Effector memory CD8-positive, alpha-beta T cell (primary cell): ENCODE measurements at places on chromosomes 3 and 15.

- no peak for DNase-seq
Observed at GRCh38 chr15:96535148-96535547, 204.6 kb downstream of the NR2F2 start.

DNA sequence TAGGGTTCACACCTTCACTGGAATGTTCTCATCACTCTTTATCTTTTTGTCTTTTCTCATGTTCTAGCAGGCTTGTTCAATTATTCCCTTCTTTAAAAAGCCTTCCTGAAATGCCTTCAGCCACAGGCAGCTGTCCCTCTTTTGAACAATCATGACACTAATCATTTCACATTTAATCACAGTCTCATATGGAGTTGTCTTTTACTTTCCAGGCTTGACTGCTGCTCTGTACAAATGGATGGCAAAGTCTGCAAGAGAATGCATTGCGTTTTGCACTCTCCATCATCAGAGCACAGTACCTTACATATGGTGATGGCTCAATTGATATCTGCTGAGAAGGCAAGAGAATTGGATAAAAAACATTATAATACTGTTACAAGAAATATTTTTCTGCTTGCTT, 529.8 kb downstream of the DIPK2A start:
- DNase-seq, result no peak

GRCh38 chr3:46614431-46614830, 2.1 kb downstream of the FAM240A start:
- no peak for DNase-seq

DNA sequence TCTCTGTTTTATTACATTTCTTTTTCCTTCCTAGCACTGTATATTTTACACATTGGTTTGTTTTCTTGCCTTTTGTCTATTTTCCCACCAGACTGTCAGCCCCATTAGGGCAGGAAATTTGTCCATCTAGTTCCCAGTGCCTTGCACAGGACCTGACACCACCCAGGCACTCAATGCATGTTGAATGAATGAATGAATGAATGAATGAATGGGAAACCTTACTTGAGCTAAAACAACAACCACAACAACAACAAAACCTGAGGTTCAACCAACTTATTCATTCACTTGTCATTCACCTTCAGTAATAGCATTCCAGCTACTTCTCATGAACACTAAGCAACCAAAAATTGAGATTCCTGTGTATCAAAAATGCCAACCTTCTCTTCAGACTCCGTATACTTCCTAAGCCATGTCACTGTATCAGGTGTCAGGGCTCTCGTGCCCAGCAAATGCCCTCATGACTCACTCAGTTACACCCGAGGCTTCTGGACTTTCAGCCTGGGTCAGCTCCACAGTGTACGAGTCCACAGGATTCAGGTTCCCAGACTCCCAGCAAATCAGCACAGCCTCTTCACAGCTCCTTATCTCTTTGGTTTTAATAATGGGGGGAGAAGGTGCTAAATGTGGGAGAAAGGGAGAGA, 37.3 kb downstream of the FSD2 start:
- no peak for DNase-seq

DNA sequence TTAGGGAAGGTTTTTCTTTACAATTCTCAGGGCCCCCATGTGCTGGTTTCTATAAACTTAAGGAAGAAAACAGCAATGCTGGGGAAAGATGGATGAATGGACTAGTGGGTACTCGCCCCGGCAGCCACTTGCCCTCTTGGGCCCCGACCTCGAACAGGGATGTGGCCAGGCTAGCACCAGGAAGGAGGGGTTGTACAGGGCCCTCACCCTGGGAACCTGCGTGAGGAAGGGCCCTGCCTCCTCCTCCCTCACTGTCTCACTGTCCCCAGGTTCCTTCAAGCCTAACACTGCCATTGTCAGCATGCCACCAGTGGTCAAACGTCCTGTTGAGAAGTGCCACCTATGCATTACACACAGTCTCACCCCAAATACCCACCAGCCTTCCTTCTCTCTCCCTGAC, 9.1 kb downstream of the ADAMTS17 start:
- DNase-seq, result no peak

DNA sequence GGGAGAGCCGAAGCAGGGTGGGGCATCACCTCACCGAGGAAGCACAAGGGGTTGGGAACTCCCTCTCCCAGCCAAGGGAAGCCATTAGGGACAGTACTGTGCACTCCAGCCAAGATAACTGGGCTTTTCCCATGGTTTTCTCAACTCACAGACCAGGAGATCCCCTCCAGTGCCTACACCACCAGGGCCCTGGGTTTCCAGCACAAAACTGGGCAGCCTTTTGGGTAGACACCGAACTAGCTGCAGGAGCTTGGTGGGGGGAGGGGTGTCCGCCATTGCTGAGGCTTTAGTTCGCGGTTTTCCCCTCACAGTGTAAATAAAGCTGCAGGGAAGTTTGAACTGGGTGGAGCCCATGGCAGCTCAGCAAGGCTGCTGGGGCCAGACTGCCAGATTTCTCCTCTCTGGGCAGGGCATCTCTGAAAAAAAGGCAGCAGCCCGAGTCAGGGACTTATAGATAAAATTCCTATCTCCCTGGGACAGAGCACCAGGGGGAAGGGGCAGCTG, 129.6 kb upstream of the LMCD1 start:
- DNase-seq, result no peak

- no peak for DNase-seq
Observed at GRCh38 chr15:67010898-67011616, 54.3 kb upstream of the SMAD3 start.

- DNase-seq, result no peak
Observed at GRCh38 chr15:25643120-25643519, 204.3 kb upstream of the UBE3A start.

- DNase-seq, result no peak
Observed at GRCh38 chr3:88362428-88362827, 212.7 kb downstream of the C3orf38 start.

DNA sequence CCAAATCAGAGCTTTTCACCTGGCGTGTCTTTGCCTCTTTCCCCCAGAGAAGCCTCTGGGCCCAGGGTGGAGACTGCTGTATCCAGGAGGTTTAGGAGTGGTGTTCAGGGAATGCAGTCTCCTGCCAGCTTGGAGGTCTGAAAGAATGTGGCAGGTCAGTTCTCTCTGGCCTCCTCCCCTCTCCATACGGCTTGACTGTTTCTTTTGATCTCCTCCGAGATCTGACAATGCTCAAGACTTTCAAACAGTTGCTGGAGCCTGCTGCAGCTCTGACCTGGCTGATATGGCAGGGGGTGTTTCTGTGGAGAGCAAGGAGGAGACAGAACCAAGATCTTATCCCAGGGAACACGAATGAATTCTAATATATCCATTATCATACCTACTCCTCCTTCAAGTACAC, 24.7 kb upstream of the TM4SF4 start:
- no peak for DNase-seq

DNA sequence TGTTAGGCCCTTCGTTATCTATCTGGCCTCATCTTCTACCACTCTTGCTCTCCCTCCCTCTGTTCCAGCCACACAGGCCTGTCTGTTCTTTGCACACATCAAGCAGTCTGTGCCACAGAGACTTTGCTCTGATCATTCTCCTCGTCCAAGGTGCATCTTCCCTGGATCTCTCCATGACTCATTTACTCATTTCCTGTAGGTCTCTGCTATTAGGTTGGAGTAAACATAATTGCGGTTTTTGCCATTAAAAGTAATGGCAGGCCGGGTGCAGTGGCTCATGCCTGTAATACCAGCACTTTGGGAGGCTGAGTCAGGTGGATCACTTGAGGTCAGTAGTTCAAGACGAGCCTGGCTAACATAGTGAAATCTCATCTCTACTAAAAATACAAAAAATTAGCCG, 9.5 kb upstream of the C3orf49 start:
- DNase-seq, result no peak

DNA sequence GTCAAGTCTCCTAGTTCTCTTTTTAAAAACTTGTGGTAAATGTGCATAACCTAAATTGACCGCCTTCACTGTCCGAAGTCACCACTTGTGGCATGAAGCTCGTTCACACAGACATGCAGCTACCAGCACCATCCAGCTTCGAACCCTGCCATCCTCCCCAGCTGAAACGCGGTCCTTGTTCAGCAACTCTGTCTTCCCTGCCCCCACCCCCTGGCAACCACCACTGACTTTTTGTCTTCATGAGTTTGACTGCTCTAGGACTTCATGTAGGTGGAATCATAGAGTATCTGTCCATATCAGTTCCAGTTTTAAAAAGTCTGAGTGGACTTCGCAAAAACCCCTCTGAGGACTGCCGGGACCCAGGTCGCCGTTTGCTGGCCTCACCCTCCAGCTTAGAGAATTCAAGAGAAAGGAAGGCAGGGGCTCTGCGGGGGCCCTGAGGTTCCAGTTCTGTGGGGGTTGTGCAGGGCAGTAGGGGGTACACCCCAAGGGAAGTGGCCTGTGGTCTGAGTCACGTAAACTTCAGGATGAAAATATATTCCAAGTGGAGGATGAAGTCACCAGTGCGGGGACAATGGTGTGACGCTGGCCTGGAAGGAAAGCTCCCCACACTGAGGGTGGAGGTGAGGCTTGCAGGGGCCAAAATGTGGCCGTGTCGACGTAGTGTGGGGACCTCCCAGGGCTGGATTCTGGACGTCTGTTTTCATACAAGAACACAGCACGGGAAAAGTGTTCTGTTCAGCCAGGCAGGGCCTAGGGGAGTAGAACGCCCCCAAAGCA, 67.6 kb downstream of the ABTB1 start:
- no peak for DNase-seq

GRCh38 chr15:60651734-60652141, 172.8 kb upstream of the ICE2 start:
- DNase-seq, result no peak

GRCh38 chr3:54653456-54654195, 274.2 kb downstream of the LRTM1 start:
- no peak for DNase-seq

DNA sequence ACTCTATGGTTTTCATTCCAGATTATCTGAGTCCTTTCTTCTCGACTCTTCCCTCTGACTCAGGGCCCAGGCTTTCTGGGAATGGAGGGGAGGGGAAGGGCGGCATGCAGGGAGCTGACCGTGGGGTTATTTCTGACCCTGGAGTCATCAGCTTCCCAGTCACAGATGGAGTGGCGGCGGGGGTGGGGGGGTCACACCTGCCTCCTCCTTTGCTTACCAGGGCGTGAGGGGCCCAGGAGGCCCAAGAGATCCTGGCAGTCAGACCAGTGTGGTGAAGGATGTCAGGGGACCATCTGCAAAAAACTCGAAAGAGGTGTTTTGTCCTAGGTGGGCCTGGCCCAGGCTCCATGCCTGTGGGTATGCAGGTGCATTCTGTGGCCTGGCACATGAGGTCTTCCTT, 996 bp upstream of the XIRP1 start:
- no peak for DNase-seq

- no peak for DNase-seq
Observed at GRCh38 chr3:152331018-152331541, 62.4 kb downstream of the MBNL1 start.

DNA sequence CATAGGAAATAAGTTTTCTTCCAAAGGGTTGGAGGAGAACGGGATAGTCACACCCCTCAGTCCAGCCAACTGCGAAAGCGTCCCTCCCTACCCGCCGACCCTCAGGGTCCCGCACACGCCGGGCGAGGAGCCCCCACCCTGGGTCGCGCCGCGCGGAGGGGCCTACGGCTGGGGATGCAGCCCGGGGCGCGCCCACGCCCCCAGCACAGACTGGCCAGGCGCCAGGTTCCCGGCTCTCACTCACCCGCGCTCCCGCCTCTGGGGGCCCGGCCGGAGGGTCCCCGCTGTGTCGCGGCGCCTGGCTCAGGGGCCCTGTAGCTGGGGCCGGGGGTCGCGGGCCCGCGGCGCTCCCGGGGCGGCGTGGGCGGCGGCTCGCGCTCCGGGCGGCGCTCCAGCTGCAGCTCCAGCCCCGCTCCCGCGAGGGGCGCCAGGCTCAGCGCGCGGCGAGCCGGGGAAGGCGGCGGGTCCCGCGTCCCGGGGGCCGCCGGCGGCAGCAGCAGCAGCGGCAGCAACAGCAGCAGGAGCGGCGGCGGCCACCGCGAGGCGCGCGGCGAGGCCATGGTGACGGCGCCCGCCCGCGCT, 375 bp downstream of the HEG1 start:
- peak; percentile 8 for DNase-seq

DNA sequence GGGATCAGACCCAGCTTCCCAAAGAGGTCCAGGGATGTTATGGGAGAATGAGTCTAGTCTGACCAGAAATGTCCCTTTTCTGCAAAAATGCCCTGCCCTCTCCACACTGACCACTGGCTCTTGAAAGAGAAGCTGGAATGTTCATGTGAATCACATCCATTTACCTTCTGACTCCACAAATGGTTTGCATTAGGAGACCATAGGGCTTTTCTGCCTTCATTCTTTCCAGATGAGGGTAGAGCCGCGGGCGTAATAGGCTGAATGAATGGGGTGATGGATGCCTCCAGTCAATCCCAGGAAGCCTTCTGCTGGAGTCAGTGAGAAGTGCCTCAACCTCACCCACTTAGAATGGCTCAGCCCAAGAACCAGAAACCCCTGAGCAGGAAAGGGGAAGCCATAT, 47.2 kb upstream of the IREB2 start:
- DNase-seq, result no peak

GRCh38 chr3:36362973-36363372, 17.3 kb upstream of the STAC start:
- no peak for DNase-seq

DNA sequence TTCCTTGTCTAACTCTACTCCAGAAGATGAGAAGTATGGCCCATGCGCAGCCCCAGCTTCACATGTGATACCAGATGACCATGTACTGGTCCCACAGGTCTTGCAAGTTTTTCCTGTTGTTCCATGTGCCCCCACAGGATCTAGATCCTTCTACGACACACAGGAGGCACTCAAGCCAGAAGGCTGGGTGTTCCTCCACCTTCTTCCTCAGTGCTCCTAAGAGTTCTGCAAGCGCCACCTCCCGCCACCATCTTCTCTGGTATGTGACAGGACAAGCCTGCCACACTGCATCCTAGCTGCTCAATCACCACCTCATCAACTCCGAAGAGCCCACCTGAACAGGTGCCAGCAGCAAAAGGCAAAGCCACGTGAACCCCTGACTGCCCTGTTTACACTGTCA, 43.1 kb downstream of the XXYLT1 start:
- no peak for DNase-seq

DNA sequence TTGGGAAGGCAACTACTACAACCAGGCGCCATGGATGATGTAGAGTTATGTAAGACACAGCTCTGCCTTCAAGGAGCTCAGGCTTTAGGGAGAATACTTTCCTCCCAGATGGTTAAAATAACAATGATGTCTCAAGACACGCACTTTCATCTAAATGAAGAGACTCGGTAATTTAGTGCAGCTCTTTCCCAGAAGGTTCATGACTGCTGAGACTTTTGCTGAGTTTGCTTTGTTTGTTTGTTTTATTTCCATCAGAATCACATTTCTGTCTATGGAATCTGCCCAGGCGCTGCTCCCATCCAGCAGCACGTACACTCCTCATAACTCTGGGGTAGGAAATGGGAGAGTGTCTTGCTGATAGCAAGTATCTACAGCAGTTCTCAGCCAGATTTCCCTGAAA, 33.9 kb upstream of the MEX3B start:
- no peak for DNase-seq
